Cardiac muscle cell (in vitro differentiated cells and primary cell): ENCODE measurements at places on chromosomes 5 and 9. TPM values are rescaled to one million over a fixed set of nuclear protein-coding genes. Genes with fewer than 3 reads are reported as not detected.

GRCh38 chr9:116765011-116765410, 77.9 kb downstream of the TRIM32 start:
- H3K27ac ChIP-seq, result no peak overlapping the region
- no peak overlapping the region for H3K4me3 ChIP-seq
- H3K4me1 ChIP-seq, result no peaks in the 10 kb centered on the region
- DNase-seq, result no peak

DNA sequence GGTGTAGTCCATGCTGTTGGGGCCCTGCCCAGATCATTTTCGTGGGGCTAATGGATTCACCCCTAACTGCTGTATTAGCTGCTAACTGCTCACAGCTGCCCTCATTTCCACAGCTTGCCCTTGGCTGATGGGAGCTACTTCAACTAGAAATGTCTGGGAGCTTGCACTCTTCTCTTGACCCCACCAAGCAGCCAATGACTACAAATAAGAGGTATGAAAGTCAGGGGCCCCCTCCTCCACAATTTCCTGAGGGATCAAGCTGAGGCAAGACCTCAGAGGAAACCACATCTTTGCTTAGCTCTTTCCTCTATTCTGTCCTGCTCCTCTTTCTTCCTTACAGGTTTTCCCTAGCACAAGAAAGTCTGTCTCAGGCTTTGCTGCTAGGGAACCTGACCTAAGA, 397.5 kb downstream of the MLLT3 start:
- DNase-seq, result no peak
- no peaks in the 10 kb centered on the region for H3K36me3 ChIP-seq
- H3K4me3 ChIP-seq, result no peak overlapping the region
- no peaks in the 10 kb centered on the region for H3K27me3 ChIP-seq

DNA sequence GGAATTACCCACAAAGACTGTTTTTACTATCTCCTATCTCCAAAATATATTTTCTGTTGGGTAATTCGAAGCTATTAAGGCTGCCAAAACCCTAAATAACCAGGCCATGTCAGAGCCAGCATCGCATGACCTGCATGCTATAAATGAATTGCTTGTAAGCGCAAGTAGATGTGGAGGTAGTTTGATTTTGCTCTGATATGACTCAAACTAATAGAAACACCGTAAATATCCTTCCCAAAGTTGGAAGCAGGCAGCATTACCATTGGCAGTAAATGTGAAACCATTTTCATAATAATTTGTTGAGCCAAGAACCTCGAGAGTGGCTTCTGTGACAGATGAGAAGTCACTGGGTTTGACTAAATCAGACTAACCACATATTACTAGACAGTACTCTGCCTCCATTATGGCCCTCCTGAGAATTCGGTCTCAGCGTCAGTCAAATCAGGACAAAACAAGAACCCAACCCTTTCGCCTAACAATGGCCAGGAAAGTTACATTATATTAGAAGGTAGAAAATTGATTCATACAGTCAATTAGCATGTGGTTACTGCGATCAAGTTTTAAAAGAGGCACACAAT, 289.8 kb downstream of the SPOCK1 start:
- no peak overlapping the region for H3K27ac ChIP-seq
- no peak overlapping the region for H3K4me3 ChIP-seq
- H3K4me1 ChIP-seq, result peaks cover 22% of the 10 kb centered on the region
- no peaks in the 10 kb centered on the region for H3K36me3 ChIP-seq
- peaks cover 7% of the 10 kb centered on the region for H3K27me3 ChIP-seq
- DNase-seq, result no peak

GRCh38 chr9:105483618-105484017, 35.8 kb downstream of the FSD1L start:
- H3K4me1 ChIP-seq, result no peaks in the 10 kb centered on the region
- no peaks in the 10 kb centered on the region for H3K27me3 ChIP-seq
- no peak overlapping the region for H3K27ac ChIP-seq
- H3K36me3 ChIP-seq, result peaks cover 10% of the 10 kb centered on the region
- no peak overlapping the region for H3K4me3 ChIP-seq
- no peak for DNase-seq

- peak; percentile 49 for DNase-seq
- H3K27ac ChIP-seq, result no peak overlapping the region
- no peak overlapping the region for H3K4me3 ChIP-seq
- H3K4me1 ChIP-seq, result no peaks in the 10 kb centered on the region
Observed at GRCh38 chr5:151569132-151570046, 21.7 kb downstream of the FAT2 start.

GRCh38 chr5:98940581-98940980, 11.8 kb upstream of the CHD1 start:
- H3K4me3 ChIP-seq, result no peak overlapping the region
- peaks cover 23% of the 10 kb centered on the region for H3K4me1 ChIP-seq

DNA sequence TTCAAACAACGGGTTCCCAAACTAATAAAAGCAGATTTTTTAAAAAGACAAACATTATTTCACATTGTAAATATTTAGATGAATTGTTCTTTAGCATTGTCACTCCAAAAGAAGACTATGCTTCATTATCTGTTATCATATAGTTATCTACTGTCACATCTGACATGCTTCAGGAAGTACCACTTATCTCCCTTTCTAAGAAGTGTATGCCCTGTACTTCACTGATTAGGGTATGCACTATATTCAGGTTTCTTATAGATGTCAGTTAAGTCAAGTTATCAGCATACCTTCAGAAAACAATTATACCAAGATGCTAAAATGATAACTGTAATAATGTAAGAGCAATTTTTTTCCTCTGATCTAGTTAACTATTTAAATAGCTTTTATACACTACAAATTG, 40.4 kb downstream of the LMBRD2 start:
- peaks cover 27% of the 10 kb centered on the region for H3K36me3 ChIP-seq
- H3K27ac ChIP-seq, result no peak overlapping the region
- H3K27me3 ChIP-seq, result no peaks in the 10 kb centered on the region

- no peaks in the 10 kb centered on the region for H3K36me3 ChIP-seq
- H3K27me3 ChIP-seq, result no peaks in the 10 kb centered on the region
- DNase-seq, result no peak
- H3K27ac ChIP-seq, result no peak overlapping the region
- H3K4me1 ChIP-seq, result no peaks in the 10 kb centered on the region
- no peak overlapping the region for H3K4me3 ChIP-seq
Observed at GRCh38 chr5:90575712-90576111, 17.1 kb downstream of the ADGRV1 start.

Gene FAM221B
- polyA plus RNA-seq, result 0.57 and 0.66 TPM in 2 replicates

Gene FAM13B
- 10.7 and 15.8 TPM in 2 replicates for polyA plus RNA-seq

Gene FGF10
- polyA plus RNA-seq, result 43.7 and 68.6 TPM in 2 replicates
